ENCODE measurements at places on chromosomes 7 and 10.
A peak's percentile ranks its signal among the peaks of the same experiment; 100 is the strongest.

GRCh38 chr7:14235056-14235455, 245.6 kb upstream of the ETV1 start:
- DNase-seq = no peak

GRCh38 chr7:104795616-104796398, 218.2 kb upstream of the KMT2E start:
- no peak for DNase-seq

DNA sequence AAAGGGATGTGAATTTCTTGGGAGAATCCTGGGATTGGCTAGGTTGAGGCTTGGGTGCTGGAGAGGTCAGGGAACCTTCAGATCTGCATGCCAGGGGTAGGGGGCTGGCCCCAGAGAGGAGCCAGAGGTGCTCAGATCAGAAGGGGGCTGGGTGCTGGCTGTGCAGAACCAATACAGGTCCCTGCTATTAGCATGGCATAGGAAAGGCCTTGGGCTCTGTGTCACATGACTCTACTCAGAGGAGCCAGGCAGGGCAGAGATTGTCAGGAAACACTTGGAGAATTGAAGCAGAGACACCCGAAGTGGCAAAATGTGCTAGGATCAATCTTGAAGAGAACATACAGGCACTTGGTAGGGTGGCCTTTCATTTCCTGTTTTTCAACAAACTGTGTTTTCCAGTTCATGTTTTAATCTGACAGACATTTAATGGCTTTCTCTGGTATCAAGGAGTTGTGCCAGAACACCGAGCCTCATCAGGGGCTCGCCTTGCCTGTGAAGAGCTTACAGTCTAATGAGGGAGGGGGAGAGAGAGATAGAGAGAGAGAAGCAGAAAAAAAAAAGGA, 498.9 kb downstream of the RPS24 start:
- DNase-seq = no peak

- DNase-seq = no peak
Observed at GRCh38 chr7:147182874-147183273, 1066.3 kb downstream of the CNTNAP2 start.

DNA sequence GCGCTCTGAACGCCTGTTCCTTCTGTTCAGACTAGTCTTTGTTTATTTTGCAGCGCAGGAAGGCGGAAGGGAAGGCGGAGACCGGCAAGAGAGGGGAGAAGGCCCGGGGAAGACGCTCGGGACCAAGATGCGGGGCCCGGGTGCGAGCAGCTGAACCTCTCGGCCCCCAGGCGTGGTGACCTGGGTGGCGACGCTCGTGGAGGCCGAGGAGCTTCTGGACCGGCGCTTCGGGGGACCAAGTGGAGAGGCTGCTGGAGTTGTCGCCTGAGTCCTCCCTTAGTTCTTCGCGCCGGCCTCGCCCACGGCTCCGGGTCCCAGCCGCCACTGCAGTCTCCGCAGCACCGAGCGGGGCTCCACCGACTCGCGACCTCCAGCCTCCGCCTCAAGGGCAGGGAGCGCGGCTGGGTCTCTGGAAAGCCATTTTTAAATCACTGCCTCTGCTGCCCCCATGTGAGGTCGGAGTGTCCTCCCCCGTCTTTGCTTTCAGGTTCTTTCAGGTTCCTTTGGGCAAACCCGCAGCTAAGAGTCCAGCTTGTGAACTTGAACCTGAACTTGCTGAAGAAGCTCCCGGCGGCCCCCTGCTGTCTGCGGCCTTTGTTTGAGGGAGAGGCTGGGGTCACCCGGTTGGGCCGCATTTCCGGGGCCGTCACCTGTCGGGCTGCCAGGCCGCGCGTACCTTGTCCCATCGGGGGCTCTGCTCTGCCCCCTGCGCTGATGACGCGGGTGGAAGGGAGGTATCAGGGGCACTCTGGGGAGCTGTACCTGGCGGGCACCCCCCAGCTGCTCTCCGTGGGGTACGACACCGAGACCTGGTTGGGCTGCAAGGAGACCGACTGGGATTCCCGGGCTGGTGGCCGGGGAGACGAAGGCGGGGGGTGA, 136.0 kb downstream of the KIF20B start:
- no peak for DNase-seq

DNA sequence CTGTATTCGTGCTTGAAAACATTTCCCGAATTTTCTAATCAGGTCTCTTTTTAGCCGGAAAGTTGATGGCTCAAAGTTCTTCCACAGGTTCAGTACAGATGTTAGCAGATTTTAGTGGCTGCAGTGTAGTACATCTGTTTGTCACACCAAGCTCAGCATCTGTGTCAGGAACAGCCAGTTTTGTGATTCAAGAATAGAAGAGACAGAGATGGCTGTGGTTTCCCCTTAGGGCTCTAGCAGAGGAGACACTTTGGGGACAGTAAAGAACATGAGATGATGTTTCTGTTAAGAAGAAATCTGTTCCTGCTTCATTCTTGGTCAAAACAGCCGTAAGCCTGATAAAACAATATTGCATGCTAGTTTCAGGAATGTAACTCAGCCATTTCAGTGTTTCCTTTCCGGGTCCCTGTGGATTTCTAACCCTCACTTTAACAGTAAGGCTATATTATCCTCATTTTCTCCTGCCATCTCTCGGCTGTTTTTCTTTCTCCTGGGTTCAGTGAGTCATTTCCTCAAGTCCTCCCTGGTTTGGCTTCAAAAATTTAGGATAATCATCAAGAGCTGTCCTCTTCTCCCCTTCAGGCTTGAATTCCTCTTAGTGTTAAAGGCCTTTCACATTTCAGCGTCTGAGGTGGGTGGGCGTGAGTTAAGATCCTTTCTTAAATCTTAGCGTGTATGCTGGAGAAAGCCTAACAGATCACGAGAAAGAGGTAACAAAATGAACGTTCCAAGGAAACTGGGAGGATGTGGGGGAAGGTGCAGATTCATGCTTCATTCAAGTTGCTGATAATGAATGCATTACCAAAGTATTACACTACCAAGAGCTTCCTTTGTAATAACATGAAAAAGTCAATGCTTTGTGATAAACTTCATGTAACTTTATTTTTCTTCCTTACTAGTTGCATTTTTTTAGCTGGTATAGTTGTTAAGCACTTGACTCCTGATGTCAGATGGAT, 37.1 kb upstream of the BICC1 start:
- peak; percentile 57 for DNase-seq

DNA sequence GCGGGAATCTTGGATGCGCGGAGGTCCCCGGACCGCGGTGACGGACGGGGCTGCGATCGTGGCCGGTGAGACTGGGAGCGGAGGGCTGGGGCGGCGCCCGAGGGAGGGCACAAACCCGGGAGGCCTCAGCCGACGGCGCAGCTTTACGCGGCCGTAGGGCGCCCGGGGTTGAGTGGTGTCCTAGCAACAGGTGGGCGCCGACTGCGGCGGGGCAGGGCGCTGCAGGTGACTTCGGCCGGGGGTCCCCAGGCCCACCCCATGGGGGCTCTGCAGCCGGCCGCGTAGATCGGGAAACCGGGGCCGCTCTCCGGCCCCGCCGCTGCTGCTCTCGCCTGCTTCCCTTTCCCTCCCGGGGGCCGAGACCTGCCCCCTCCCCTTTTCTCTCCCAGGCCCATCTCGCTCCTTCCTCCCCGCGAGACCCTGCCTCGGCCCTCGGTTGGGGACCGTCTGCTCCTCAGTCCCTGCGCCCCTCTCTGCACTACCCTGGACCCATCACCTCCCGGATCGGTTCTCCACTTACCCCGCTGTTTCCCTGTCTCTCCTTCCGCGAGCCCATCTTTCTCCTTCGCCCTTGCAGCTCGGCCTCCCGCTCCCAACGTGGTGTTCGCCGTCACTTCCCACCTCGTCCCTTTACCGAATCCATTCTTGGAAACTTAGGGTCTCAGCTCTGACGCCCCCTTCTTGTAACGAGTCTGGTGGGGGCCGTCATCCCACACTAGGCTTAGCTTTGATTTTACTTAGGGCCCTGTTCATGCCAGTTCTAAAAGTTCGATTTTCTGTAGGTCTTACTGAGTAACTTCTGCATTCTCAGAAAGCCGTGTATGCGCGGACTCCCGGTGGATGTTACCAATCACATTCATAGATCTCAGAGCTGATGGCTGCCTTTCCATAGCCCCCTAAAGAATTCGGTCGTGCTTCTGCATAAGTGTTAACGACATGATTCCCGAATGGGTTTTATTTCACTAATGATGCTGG, 18.5 kb upstream of the ACBD5 start:
- no peak for DNase-seq

- DNase-seq = no peak
Observed at GRCh38 chr10:118161461-118162246, 114.9 kb upstream of the RAB11FIP2 start.

DNA sequence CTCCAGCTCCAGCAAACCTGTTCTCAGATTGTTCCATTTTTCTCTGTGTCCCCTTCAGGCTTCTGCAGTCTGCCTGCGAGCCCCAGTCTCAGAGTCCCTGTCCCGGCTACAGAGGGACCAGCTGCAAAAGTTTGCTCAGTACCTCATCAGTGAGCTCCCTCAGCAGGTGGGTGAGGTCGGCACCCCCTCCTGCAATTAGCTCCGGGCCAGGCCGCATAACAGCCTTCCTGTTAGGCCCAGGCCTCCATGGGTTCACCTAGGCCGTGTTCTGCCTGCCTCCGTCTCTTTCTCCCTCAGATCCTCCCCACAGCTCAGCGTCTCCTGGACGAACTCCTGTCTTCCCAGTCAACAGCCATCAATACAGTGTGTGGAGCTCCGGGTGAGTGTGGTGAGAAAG, 4.3 kb downstream of the ZSWIM8 start:
- no peak for DNase-seq

- DNase-seq = no peak
Observed at GRCh38 chr7:80977751-80978150, 58.9 kb upstream of the SEMA3C start.

DNA sequence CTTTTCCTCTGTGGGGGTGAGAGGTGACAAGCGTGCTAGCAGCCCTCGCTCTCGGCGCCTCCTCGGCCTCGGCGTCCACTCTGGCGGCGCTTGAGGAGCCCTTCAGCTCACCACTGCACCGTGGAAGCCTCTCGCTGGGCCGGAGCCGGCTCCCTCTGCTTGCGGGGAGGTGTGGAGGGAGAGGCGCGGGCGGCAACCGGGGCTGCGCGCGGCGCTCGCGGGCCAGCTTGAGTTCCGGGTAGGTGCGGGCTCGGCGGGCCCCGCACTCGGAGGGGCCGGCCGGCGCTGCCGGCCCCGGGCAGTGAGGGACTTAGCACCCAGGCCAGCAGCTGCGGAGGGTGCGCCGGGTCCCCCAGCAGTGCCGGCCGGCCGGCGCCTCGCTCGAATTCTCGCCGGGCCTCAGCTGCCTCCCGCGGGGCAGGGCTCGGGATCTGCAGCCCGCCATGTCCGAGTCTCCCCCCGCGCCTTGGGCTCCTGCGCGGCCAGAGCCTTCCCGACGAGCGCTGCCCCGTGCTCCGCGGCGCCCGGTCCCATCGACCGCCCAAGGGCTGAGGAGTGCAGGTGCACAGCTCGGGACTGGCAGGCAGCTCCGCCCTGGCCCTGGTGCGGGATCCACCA, 352.8 kb upstream of the PODXL start:
- DNase-seq = no peak

- no peak for DNase-seq
Observed at GRCh38 chr10:21424459-21424861, 101.0 kb downstream of the SKIDA1 start.

GRCh38 chr10:12459762-12460161, 110.4 kb downstream of the CAMK1D start:
- DNase-seq = no peak

GRCh38 chr10:93589648-93590562, 11.1 kb downstream of the RBP4 start:
- DNase-seq = no peak

DNA sequence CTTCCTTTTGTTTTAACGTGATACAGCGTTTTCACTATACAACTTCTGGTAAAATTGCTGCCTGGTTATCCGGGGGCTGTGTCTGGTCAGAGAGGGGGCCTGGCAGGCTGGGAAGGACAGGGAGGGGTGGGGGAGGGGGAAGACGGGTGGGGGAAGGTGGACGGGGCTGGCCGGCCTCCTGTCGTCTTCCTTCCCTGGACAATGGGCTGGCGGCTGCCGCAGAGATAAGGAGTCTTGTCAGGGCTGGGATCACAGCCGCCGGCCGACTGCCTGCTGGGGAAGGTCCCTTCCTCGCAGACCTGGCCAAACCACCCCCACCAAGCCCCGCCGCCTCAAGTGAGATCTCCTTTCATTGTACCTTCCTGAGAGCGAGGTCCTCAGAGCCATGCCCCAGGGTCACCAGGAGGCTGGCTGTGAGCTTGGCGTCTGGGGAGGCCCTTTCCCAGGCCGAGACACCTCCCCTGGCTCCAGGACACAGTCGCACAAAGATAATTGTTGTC, 151.2 kb upstream of the TNRC18 start:
- peak; percentile 80 for DNase-seq

GRCh38 chr10:50556237-50557120, 67.3 kb downstream of the SGMS1 start:
- DNase-seq = peak; percentile 33

Measured in OCI-M1 (cell line).